ENCODE measurements at places on chromosomes 1 and 21.

GRCh38 chr1:38153778-38154470, 107.3 kb upstream of the POU3F1 start:
- no peak for DNase-seq

DNA sequence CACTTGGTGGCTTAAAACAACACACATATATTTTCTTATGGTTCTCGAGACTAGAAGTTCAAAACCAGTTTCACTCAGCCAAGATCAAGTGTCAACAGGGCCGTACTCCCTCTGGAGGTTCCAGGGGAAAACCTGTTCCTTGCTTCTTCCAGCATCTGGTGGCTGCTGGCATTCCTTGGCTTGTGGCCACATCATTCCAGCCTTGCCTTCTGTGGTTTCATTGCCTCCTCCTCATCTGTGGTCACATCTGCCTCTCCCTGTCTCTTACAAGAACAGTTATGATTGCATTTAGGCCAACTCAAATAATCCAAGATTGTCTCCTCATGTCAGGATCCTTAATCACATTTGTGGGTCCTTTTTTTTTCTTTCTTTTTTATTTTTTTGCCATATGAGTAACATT, 240.7 kb upstream of the HOOK1 start:
- no peak for DNase-seq

DNA sequence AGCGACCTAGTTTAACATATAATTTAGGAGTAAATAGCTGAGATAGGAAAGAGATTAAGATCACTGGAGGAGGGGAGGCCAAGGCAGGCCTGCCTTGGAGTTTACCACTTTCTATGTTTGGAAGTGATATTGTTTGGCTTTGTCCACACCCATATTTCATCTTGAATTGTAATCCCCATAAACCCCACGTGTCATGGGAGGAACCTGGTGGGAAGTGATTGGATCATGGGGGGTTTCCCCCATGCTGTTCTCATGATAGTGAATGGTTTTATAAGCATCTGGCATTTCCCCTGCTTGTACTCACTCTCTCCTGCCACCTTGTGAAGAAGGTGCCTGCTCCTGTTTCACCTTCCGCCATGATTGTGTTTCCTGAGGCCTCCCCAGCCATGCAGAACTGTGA, 58.3 kb upstream of the ARTN start:
- no peak for DNase-seq

- no peak for DNase-seq
These were observed 240.6 kb downstream of the NUF2 start for GRCh38 chr1:163562355-163562754.

- DNase-seq = no peak
These were observed 10.5 kb downstream of the FOXJ3 start for GRCh38 chr1:42324398-42325013.

DNA sequence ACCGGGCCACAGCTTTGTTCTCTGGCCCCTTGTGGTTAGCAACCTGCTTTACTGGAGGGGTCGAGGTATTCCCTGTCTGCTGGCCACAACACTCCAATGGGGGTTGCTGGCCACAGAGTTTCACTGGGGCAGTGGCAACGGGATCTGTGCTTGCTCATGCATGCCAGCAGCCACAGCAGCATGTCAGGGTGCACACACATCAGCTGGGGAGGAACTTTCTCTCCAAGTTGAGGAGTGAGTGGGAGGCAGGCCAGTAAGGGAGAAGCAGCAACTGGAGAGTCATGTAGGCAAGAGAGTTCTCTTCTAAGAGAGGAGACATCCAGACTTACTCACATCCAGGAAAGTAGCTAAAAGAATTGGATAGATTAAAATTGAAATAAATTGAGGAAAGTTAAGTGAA, 38.0 kb downstream of the SAMD13 start:
- DNase-seq = no peak

GRCh38 chr1:244341455-244342450, 110.0 kb downstream of the ADSS2 start:
- no peak for DNase-seq

GRCh38 chr1:1857096-1857703, 33.7 kb downstream of the GNB1 start:
- DNase-seq = no peak

GRCh38 chr1:75588779-75589475, 22.0 kb downstream of the SLC44A5 start:
- DNase-seq = no peak

DNA sequence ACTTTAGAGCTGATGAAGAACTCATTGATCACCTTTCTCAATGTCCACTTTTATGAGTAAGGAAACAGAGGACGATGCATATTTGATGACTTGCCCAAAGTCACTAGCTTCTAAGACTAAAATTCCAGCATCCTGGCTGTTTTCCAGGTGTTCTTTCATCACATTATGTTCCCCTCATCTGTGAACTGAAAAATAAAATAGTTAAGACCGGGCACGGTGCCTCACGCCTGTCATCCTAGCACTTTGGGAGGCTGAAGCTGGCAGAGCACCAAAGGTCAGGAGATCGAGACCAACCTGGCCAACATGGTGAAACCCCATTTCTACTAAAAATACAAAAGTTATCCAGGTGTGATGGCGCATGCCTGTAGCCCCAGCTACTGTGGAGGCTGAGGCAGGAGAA, 297.5 kb downstream of the DUSP10 start:
- DNase-seq = no peak

DNA sequence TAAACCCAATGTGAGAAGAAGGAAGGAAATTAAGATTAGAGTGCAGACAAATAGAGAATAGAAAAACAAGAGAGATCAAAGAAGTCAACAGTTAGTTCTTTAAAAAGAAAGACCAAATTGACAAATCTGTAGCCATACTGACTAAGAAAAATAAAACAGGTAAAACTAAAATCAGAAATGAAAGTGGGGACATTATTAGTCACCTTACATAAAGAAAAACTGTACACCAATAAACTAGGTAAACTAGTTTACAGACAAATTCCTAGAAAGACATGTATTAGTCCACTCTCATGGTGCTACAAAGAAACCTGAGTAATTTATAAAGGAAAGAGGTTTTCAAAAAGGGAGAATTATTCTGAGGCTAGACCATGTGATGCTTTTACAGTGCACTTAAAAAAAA, 22.3 kb downstream of the BLZF1 start:
- DNase-seq = no peak

GRCh38 chr1:156258859-156259258, 11.0 kb upstream of the PAQR6 start:
- no peak for DNase-seq

GRCh38 chr1:24468685-24469316, 33.8 kb upstream of the RCAN3 start:
- DNase-seq = no peak

- DNase-seq = no peak
These were observed 3.7 kb downstream of the SMYD3 start for GRCh38 chr1:246503341-246503740.

DNA sequence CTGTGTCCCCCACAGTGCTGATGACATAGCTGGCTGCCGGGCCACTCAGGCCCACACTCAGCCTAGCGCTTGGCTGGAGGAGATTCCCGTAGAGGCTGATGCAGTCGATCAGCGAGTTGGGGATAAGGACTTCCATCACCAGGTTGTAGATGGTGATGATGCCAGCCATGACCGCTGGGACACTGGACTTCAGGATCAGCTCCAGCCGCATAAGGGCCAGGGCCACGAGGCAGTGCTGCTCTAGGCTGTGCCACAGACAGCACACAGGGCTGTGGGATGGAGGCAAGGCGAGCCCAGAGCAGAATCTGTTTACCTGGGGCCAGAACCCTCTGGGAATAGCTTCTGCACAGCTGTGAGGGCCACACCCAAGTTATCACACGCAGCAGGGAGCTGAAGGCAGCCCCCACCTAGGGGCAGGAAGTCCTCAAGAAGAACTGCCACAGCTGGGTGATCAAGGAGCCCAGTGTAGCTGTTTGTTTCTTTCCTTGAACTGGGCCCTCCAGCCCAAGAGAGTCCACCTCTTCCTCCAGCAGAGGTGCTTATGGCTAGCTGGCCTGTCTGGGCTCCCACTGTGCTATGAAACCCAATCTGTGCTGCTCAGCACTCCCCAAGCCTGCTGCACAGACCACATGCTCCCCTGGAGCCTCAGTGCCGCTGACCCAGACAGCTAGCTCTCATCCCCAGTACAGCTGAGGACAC, 6.2 kb downstream of the SLC2A1 start:
- no peak for DNase-seq

DNA sequence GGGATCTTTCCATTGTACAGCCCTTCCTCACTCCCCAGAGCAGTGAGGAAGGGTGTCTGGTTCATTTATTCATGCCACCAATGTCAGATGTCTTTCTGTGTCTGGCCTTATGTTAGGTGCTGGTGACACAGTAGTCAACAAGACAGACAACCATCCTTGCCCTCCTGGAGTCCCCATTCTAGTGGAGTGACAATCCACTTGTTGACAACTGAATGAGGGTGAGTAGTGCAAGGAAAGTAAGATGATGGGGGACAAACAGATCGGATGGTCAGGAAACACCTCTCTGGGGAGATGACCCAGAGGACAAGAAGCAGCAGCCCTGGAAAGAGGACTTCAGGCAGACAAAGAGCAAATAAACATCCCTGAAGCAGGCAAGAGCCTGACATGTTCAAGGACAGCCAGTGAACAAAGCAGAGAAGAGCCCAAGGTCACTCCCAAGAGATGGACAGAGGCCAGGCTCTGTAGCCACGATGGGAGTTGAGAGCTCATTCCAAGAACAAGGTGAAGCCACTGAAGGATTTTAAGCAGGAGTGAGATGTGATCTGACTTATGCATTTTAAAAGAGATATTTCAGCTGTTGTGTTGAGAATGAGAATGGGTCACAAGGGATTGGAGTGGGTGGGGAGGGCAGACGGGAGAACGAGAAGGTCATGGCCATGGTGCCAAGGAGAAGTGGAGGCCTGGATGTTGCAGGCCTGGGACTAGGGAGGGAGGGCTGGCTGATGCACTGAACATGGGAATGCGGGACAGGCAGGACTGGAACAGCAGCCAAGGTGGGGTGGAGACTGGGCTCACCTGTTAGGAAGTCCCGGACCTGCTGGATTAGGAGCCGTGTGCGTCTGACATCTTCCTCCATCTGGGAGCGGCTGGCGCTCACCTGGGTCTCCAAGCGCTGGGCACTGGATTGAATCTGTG, 30.2 kb downstream of the LAMB3 start:
- no peak for DNase-seq

Measured in GM18507 (cell line).